Kidney epithelial cell (primary cell): ENCODE measurements at places on chromosomes 1 and 21. TPM values are rescaled to one million over a fixed set of nuclear protein-coding genes. Genes with fewer than 3 reads are reported as not detected.

HCRTR1 gene
- not detected in 2 replicates for total RNA-seq

RGS8 gene
- 0.04 TPM in 1 of 2 replicates, not detected in the other for total RNA-seq

EPS15 gene
- 36.1 and 37.1 TPM in 2 replicates for total RNA-seq

TLR5 gene
- total RNA-seq = 0.07 and 3.7 TPM in 2 replicates

KDM1A gene
- total RNA-seq = 111 and 122 TPM in 2 replicates

GCSAML gene
- total RNA-seq = 0.04 TPM in 1 of 2 replicates, not detected in the other

ZSCAN20 gene
- 7.1 and 9.2 TPM in 2 replicates for total RNA-seq

EXTL1 gene
- 1.3 TPM in 1 of 2 replicates, not detected in the other for total RNA-seq

USH2A gene
- not detected in 2 replicates for total RNA-seq

CNKSR1 gene
- 15.2 and 16.8 TPM in 2 replicates for total RNA-seq

TMEM82 gene
- not detected in 2 replicates for total RNA-seq

CORT gene
- not detected in 2 replicates for total RNA-seq

C1orf56 gene
- 0.71 and 3.0 TPM in 2 replicates for total RNA-seq

EGLN1 gene
- 23.6 and 29.2 TPM in 2 replicates for total RNA-seq

FCGR3B gene
- not detected in 2 replicates for total RNA-seq

ZBTB7B gene
- 28.0 and 40.3 TPM in 2 replicates for total RNA-seq

JUN gene
- total RNA-seq = 67.8 and 78.5 TPM in 2 replicates

CELA3B gene
- total RNA-seq = not detected in 2 replicates

CFHR2 gene
- total RNA-seq = not detected in 2 replicates

MSH4 gene
- total RNA-seq = 0.08 and 0.27 TPM in 2 replicates

BATF3 gene
- total RNA-seq = 0.89 and 5.4 TPM in 2 replicates

DYNLT5 gene
- not detected in 2 replicates for total RNA-seq

ABCA4 gene
- total RNA-seq = not detected in 2 replicates

OMA1 gene
- total RNA-seq = 10.1 and 10.2 TPM in 2 replicates

THEM5 gene
- total RNA-seq = not detected in 2 replicates

GJC2 gene
- 0.21 and 0.38 TPM in 2 replicates for total RNA-seq

BCL10 gene
- 40.1 and 43.0 TPM in 2 replicates for total RNA-seq

CA6 gene
- total RNA-seq = not detected in 2 replicates

TNFAIP8L2 gene
- not detected in 2 replicates for total RNA-seq

MED8 gene
- 44.5 and 48.7 TPM in 2 replicates for total RNA-seq

WDR77 gene
- 39.7 and 40.5 TPM in 2 replicates for total RNA-seq

NFASC gene
- 1.2 and 1.6 TPM in 2 replicates for total RNA-seq

TFF3 gene
- 0.17 and 0.21 TPM in 2 replicates for total RNA-seq

SPATA21 gene
- total RNA-seq = not detected in 2 replicates

DDAH1 gene
- 32.6 and 33.4 TPM in 2 replicates for total RNA-seq

TMEM240 gene
- 2.8 and 3.9 TPM in 2 replicates for total RNA-seq

TNFRSF1B gene
- total RNA-seq = 0.21 and 0.27 TPM in 2 replicates

MFAP2 gene
- total RNA-seq = 58.2 and 64.0 TPM in 2 replicates

SPRR2F gene
- total RNA-seq = not detected in 2 replicates

PIGV gene
- total RNA-seq = 8.5 and 11.5 TPM in 2 replicates

UQCRHL gene
- total RNA-seq = 1.8 and 1.9 TPM in 2 replicates

ADAM30 gene
- total RNA-seq = not detected in 2 replicates

CCSAP gene
- 2.9 and 3.0 TPM in 2 replicates for total RNA-seq

FCRL1 gene
- not detected in 2 replicates for total RNA-seq

LIN9 gene
- total RNA-seq = 3.8 and 4.6 TPM in 2 replicates

CCDC18 gene
- 3.4 and 16.9 TPM in 2 replicates for total RNA-seq

DCST1 gene
- not detected in 2 replicates for total RNA-seq

ELAVL4 gene
- 0.13 TPM in 1 of 2 replicates, not detected in the other for total RNA-seq

SLC35F3 gene
- 1.1 TPM in 2 replicates for total RNA-seq

GOLPH3L gene
- total RNA-seq = 18.2 and 23.6 TPM in 2 replicates

CFHR4 gene
- total RNA-seq = not detected in 2 replicates

GNAT2 gene
- total RNA-seq = not detected in 2 replicates

PCP4L1 gene
- not detected in 2 replicates for total RNA-seq

HPCAL4 gene
- total RNA-seq = 0.27 and 0.84 TPM in 2 replicates

LRRC71 gene
- total RNA-seq = not detected in 2 replicates
